ENCODE measurements at places on chromosomes 2 and 18.
A peak's percentile ranks its signal among the peaks of the same experiment; 100 is the strongest.

GRCh38 chr2:240277073-240277806, 136.8 kb upstream of the OTOS start:
- peak; percentile 34 for DNase-seq

GRCh38 chr2:189613077-189613636, 32.6 kb upstream of the SLC40A1 start:
- no peak for DNase-seq

DNA sequence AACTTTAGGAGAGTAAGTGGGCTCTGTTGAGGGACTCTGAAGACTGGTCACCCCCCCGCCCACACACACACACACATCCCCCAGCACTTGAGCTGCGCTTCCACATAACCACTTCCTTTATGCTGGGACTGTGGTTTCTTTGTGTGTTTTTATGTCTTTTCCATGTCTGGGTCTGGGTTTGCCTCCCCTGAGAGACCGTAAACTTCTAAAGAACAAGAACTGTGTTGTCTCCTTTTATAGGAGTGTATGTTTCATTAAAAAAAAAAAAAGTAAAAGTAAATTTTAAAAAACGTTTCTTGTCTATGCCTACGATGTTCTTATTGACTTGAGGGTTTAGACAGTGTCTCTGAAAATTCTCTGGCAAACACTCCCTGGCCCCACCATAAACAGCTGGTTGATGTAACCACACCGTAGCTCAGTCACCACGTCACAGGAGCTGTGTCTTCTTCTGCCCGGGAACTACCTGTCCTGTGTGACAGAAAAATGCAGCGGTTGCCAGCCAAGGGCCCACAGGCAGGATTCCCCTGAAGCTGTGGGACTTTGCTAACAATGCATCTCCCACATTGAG, 68.0 kb downstream of the KLHL29 start:
- DNase-seq: no peak

DNA sequence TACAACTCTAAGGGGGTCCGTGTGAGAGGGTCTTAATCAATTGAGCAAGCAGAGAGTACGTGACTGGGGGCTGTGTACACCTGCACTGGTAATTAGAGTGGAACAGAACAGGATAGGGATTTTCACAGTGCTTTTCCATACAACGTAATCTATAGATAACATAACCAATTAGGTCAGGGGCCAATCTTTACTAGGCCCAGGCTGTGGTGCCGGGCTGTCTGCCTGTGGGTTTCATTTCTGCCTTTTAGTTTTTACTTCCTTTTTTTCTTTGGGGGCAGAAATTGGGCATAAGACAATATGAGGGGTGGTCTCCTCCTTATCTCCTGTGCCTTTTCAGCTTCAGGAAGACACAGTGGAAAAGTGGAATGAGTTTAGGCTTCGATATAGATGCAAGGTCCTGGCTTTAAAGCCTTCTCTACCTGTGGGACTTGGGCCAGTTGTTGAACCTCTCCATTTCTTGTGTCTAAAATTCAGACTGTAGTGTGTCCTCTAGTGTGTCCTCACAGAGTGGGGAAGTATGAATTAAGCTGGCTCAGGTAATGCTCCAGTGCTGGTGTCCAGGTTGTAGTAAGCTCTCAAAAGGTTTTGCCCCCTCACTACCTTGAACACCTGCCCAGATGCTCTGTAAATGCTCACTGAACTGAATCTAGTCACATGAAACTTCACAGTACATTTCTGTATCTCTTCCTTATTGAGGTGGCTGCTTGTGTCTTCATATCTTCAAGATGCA, 422.8 kb downstream of the SETBP1 start:
- no peak for DNase-seq

DNA sequence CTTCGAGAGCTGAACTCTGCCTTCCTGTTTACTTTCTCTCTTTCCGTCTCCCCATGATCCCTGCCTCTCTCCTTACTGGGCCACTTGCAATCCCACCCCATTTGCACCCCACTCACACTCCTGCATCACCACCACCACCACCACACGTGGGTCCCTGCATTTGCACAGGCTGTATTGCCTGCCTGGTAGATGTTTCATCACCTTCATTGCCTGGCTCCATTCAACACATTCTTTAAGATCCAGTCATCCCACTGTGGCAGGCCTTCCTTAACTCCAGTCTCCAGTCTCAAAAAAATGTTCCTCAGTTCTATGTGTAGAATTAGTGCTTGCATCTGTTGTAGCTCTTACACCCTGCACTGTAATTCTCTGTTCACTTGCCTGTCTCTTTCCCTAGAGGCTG, 13.9 kb downstream of the NOSTRIN start:
- no peak for DNase-seq

GRCh38 chr2:230907361-230908091, 17.5 kb downstream of the GPR55 start:
- no peak for DNase-seq

DNA sequence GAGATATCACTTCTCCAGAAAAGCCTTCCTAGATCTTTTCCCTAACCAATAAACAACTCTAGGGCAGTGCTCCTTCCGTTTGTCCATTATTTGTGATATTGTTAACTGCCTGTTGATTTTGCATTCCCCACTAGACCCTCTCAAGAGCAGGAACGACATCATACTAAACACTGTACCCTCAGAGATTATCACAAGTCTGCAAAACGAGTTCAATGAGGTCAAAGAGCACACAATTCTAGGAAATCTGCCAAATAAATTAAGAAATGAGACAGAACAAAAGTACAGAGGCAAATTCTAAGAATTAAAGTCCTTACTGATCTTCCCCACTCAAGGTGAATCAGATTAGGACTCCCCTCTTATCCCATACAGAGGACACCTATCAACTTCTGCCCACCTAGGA, 7.6 kb downstream of the RTTN start:
- DNase-seq: no peak

DNA sequence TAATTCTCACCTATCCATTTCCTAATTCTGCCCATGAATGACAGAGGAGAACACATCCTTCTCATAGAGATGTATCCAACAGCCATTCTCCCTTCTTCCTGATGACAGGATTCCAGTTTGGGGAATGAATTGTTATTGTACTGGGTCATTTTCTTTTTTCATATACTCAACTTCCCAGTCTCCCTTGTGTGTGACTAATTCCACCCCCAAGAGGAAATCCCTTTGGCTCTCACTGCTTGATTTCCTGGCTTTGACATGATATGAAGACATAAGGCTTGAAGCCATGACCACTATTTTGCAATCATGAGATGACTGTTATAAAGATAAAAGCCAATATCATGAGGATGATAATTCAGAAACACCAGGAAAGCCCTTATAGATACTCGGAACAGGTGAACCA, 384.7 kb upstream of the ACVR2A start:
- no peak for DNase-seq

- DNase-seq: peak; percentile 31
Measured at GRCh38 chr2:117835990-117836760, 21.7 kb downstream of the DDX18 start.

DNA sequence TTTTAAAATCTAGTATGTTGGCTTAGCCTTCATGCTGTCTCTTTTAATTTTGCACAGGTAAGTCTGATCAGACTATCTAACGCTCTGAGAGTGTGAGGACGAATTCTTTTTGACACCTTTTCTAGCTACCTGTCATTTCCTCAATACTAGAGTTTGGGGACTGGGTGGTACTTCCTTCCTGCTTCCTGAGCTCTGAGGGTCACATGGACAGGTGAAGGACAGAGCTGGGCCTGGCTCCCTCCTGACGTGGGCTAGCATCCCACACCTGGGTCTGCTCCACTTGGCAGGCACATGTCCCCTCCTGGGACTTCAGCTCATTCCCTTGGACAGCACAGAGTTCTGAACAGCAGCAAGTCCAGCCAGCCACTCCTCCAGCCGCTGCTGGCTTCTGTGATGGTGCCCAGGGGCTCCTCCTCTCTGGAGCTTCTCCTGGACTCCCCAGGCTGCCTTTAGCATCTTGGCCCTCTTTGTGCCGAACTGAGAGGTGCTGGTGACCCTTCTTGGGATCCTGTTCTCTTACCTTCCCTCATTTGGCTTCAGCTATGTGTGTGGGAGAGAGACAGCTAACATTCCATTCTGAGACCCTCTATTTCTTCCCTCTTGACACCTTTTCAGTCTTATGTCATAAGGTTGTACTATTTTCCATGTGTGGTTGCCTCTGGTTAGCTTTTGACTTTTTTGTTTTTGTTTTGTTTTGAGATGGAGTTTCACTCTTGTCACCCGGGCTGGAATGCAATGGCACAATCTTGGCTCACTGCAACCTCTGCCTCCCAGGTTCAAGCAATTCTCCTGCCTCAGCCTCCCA, 106.9 kb downstream of the B3GNT2 start:
- no peak for DNase-seq

- DNase-seq: no peak
Measured at GRCh38 chr2:225074366-225074765, 32.1 kb upstream of the DOCK10 start.

DNA sequence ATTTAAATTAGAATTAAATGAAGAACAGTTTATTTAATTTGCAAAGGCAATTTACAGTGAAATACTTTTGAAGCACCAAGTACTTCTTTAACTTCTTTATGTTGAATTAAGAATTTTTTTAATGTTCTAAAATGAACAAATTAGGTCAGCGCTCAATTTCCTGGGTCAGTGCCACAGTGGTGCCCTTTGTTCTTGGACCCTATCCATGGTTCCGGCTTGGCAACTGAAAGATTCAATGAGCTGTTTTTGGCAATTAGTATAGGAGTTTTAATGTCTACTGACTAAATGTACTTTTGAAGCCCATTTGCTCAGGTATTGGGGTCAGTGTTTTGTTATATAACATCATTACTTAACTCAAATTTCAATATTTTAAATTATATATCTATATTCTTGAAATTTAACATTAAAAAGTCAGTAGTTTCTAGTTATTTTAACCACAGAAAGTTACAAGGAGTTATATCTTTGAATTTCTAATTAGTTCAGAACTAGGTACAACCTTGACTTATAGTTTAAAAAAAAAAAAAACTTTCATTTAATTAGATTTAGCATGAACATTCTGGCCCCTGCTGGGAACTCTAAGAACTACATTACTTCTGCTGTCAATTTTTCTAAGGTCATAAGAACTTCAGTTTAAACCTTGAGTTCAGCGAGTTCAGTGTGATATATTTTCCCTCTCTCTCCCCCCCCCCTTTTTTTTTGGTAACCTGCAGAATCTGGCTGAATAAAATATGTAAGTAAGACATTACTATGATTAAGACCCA, 7.6 kb upstream of the MSTN start:
- DNase-seq: no peak

DNA sequence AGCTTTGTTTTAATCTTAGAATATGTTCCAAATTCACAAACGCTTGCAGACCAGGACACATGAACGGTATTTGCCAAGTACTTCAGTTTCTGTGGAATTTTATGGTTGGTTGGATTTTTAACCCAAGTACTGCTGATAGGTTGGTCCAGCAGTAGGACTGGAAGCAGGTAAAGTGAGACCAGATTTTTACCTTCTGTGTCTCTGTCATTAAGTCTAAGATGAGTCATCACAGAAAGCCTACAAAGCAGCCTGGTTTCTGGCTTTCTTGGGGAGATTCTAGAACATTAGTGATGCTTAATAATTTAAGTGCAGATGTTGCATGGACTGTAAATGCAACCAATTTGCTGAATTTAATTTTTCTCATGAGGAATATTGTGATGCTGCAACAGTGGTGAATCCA, 100.5 kb downstream of the SCG2 start:
- no peak for DNase-seq

GRCh38 chr2:171959998-171960397, 37.7 kb downstream of the HAT1 start:
- DNase-seq: no peak

DNA sequence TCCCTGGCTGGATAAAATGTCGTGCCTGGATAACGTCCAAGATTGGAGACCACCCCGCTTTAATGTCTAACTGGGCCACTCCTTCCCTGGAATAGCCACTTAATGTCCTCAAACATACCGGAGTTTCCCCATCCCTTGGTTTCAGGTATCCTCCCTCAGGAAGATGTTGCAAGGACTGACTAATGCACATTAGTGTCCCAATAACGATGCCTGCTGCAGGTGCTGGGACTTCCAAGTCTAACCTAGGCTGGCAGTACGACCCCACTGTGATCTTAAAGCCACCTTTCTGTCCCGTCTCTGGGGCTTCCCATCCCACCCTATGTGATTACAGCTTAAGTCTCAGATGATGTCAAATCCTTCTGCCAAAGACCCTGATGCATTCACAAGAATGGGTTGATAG, 1.1 kb upstream of the ATP6V1C2 start:
- no peak for DNase-seq
